ENCODE measurements at places on chromosomes 7 and 10.
A peak's percentile ranks its signal among the peaks of the same experiment; 100 is the strongest.

DNA sequence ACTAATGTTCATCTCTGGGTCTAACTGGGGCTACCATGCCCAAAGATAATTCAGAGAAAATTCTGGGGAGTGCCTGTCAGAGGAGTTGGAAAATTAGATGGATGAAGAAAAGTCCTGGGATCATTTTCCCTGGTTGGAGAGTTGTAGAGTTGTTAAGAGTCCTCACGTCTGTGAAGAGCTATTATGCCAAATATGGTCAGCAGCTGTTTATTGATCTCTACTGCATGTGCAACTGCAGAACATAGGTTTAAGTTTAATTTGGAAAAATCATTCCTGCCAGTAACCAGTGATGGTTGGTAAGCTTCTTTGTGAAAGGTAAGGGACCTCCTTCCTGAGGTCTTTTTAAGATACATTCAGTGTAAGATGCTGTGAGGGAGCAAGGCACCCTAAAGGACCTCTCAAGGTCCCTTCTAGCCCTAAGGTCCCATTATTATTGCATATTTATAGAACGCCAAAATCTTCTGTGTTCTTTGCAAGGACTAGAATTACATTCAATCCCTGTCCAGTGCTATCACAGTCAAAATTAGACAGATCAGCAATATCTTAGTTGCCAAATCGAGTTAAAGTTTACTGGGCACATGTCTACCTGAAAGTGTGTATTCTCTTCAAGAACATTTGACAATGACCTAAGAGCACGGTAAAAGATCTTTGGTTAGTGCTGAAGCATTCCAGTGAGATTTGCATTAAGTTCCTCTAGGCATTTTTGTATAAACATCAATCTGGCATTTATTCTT lies 62.7 kb downstream of the VTI1A start:
- no peak for DNase-seq

DNA sequence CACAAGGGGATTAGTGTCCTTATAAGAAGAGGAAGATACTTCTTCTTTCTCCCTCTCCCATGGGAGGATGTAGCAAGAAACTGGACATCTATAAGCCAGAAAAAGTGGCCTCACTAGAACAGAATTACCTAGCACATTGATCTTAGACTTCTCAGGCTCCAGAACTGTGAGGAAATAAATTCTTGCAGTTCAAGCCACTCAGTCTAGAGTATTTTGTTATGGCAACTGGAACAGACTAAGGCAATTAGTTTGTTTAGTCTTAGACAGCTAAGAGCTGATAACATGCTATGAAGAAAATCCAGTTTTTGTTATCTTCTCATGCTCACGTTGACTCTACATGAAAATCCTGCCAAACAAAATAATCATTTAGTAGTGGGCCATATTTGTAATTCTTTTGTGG lies 627.6 kb upstream of the PHF14 start:
- no peak for DNase-seq

DNA sequence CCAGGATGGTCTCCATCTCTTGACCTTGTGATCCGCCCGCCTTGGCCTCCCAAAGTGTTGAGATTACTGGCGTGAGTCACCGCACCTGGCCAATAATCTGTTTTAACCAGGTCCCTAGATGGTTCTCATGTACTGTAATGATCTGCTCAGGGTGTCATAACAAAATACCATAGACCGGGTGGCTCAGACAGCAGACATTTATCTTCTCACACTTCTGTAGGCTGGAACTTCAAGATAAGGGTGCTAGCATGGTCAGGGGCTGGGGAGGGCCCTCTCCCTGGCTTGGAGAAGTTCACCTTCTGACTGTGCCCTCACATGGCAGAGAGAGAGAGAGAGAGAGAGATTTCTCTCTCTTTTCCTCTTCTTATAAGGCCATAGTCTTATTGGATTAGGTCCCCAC lies 279.4 kb upstream of the LYZL1 start:
- DNase-seq = no peak

DNA sequence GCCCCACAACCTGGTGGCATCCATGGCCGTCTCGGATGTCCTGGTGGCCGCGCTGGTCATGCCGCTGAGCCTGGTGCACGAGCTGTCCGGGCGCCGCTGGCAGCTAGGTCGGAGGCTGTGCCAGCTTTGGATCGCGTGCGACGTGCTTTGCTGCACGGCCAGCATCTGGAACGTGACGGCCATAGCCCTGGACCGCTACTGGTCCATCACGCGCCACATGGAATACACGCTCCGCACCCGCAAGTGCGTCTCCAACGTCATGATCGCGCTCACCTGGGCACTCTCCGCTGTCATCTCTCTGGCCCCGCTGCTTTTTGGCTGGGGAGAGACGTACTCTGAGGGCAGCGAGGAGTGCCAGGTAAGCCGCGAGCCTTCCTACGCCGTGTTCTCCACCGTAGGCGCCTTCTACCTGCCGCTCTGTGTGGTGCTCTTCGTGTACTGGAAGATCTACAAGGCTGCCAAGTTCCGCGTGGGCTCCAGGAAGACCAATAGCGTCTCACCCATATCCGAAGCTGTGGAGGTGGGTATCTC lies 1.1 kb downstream of the HTR5A start:
- DNase-seq = no peak

DNA sequence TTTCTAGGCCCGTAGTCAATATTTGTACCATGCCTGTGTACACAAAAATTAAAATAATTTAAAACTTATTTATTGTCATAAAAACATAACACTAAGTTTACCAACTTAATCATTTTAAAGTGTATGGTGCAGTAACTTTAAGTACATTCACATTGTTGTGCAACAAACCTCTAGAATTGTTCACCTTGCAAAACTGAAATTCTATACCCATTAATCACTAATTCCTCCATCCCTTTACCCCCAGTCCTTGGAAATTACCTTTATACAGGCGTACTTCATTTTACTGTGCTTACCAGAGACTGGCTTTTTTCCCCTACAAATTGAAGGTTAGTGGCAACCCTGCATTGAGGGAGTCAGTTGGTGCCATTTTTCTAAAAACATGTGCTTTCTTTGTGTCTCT lies 6.3 kb upstream of the DYNC1I1 start:
- no peak for DNase-seq

- DNase-seq = no peak
Measured at GRCh38 chr7:18623389-18623788, 127.8 kb downstream of the HDAC9 start.

DNA sequence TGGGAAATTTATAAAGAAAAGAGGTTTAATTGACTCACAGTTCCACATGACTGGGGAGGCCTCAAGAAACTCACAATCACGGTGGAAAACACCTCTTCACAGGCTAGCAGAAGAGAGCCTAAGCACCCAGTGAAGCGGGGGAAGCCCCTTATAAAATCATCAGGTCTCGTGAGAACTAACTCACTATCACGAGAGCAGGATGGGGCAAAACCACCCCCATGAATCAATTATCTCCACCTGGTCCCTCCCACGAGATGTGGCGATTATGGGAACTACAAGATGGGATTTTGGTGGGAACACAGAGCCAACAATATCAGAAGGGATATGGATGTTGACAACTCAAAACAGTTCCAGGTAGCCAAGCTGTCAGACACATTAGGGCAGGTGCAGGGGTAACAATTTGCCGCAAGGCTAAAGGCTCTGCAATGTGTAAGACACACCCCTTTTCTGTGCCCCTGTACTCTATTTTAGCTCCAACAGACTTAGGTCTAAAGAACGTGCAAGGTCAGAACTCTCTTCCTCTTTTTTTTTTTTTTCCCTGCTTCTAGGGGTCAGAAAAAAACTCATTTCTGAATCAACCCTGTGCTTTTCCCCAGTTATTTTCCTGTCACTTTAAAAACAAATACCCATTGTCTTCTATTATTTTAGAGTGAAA lies 30.7 kb upstream of the RBM20 start:
- no peak for DNase-seq

GRCh38 chr7:24665564-24666294 lies 91.5 kb downstream of the GSDME start:
- DNase-seq = peak; percentile 28

DNA sequence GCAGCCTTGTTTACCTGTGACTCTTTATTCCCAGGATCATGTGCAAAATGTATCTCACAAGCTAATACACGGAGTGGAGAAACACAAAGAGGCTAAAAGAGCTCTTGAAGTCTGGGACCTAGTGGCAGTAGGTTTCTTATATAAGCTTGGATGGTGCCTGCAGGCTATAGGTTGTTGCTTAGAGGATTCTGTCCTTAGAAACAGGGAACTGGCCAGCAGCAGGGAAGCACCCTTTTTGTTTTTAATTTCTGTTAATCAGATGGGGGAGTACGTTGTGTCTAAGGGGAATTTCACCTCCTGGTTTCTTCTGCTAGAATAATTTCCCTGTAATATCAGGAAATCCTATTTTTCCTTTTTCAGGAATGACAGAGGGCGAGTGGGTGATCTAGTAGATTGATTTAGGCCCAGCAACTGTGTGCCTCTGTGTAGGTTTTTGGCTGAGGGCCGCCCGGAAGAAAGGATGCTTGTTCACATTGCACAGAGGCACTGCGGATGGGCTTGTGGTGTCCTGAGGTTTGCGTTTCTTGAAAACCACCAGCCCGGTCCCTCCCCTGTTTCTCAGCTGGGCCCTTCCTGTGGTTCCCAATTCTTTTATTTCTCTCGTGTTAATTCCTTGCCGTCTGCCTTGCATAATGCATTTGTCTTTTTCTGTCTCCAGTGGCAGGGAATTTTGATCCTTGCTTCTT lies 158.0 kb downstream of the CAMK1D start:
- no peak for DNase-seq

GRCh38 chr7:138138244-138138643 lies 62.0 kb downstream of the AKR1D1 start:
- no peak for DNase-seq

GRCh38 chr10:96651998-96652431 lies 65.2 kb upstream of the TM9SF3 start:
- DNase-seq = no peak

- no peak for DNase-seq
Measured at GRCh38 chr10:68795886-68796532, 31.3 kb upstream of the STOX1 start.

- DNase-seq = no peak
Measured at GRCh38 chr7:152435384-152436110, at the start of gene KMT2C. KMT2C (minus strand) TSS chr7:152436003; CDS start chr7:152435786, 217 bp downstream.

- no peak for DNase-seq
Measured at GRCh38 chr10:79982861-79983260, 34.0 kb upstream of the SFTPD start.

- DNase-seq = no peak
Measured at GRCh38 chr7:105278973-105279687, 109.6 kb downstream of the SRPK2 start.

GRCh38 chr10:116733566-116733965 lies 8.8 kb downstream of the HSPA12A start:
- no peak for DNase-seq

DNA sequence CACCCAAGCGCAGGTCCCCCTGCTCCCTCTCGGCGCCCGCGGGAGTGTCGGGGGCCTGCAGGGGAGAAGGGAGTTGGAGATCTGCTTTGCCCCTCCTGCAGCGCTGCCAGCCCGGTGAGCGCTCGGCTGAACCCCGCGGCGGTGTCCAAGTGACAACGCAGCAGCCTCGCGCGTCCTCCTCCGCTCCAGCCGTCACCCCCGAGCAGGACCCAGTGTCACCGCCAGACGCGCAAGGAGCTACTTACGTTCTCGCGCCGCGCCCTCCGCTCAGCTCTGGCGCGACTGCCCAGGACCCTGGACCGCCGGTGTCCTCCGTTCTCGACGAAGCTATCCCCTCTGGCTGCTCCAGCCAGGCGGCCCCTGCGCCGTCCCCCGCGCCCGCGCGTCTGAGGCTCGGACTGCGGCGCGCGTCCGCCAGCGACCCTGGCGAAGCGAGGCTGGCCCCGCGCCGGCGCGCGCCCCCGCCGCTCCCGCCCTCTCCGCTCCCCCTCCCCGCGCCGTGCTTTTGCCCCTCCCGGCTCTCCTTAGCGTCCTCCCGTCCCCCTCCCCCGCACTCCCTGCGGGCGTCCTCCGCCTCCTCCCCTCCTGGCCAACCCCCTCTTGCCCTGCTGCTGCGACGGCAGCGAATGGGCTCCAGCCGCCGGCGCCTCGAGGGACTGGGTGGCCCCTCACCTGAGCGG lies at the start of gene NRCAM:
TSS of gene NRCAM (minus strand) at position 439 of the 680 bp plus-strand sequence. CDS start 216,372 bp downstream, outside the sequence.
- DNase-seq = peak; percentile 54

DNA sequence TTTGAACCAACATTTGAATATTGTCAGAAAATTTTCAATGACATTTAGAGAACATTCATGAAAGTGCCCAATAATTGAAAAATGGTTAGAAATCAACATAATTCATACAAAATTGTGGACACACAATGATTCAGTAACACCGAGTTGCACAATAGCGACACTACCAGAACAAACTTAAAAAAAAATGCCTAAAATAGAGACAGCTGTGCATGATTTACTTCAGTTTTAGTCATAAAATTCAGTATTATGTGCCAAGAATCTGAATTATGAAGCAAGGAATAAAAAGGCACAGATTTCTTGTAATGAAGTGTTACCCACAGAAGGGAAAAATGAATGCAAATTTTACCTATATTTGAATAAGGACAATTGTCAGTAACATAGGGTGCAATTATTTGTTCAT lies 396.0 kb downstream of the SEMA3D start:
- no peak for DNase-seq

DNA sequence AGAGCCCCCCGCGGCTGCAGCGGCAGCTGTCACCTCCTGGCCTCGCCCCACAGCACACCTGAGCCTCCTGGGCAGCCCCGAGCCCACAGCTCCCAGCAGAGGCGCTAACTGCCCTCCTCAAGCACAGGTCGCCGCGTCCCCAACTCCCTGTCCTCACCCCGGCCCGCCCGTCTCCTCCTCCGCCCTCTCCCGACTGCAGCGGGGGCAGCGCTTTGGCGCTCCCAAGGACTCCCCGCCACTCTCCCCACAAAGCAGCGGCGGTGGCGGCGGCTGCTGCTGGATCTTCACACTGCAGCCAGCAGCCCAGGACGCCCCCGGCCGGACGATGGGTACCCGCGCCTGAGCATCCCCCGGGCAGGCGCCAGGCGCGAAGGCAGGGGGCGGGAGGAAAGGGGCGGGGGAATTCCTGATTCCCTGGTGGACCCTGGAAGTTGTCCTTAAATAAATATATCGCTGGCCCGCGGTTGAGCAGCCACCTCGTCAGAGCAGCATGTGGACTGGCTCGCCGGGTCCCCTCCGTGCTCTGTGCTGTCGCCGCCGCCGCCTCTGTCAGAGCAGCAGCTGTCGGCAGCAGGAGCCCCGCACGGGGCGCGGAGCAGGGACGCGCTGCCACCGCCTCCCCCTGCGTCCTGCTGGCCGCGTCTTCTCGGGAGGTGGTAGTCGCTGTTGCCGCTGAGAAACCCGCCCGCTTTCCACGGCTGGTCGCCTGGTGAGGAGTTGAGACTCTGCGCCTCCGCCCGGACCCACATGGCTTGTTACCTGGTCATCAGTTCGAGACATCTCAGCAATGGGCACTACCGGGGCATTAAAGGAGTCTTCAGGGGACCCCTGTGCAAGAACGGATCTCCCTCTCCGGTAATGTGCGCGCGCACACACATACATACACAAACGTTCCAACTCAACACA lies at the start of gene ZNF804B:
TSS of gene ZNF804B (plus strand) at position 471 of the 906 bp plus-strand sequence. CDS start at position 748, 277 bp downstream.
- DNase-seq = no peak

GRCh38 chr7:25726781-25727311 lies 425.2 kb upstream of the NFE2L3 start:
- DNase-seq = no peak
